ENCODE measurements at places on chromosomes 11 and 22.
A peak's percentile ranks its signal among the peaks of the same experiment; 100 is the strongest.

DNA sequence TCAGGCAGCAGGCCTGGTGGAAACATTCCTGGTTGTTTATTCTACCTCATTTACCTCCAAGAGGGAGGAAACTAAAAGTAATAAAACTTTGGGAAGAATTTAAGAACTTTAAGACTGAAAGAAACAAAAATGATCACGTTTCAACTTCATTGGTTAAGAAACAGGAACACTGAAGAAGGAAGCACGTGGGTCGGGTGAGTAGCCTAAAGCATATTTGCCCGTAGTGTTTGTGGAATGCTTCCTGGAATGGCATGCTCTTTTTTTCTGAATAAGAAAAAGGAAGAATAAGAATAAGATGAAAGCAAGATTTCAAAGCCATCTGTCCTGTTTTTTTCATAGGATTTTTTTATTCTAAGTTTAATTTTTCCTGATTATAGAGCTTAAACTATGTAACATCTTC is 83.1 kb downstream of the WNT11 start:
- DNase-seq = no peak

DNA sequence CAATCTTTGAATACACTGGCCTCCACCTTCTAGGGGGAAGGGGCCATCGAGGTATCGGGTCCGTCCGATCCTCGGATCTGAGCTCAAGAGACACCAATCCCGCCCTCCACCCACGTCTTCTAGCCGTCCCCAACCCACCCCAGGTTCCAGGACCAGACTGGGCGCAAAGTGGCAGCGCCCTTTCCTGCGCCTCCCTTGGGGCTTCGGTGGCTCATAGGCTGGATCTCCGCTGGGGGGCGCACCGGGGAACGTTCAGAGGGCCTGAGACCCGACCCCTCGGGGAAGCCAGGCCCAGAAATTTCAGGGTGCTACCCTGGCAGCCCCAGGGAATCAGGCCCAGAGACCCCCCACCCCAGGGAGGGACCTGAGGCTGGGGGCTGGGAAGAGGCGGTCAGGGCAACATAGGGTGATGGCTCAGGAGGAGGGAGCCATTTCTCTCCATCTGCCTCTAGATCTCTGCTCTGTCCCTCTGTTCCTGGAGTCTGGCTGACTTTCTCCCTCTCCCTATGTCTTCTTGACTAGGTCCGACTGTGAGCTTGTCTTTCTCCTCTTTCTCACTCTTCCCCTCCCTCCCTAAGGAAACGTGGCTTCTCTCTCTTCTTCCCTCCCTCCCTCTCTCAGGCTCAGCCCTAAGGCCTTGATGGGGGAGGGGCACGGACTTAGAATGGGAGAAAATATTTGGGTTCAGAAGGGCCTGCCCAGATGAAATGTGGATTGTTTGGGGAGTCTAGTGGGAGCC is 1.1 kb downstream of the CREB3L1 start:
- DNase-seq = no peak

- DNase-seq = no peak
Observed at GRCh38 chr22:43511276-43511910, 99.6 kb downstream of the MPPED1 start.

GRCh38 chr11:20211691-20212090 is 51.4 kb upstream of the DBX1 start:
- DNase-seq = peak; percentile 62

DNA sequence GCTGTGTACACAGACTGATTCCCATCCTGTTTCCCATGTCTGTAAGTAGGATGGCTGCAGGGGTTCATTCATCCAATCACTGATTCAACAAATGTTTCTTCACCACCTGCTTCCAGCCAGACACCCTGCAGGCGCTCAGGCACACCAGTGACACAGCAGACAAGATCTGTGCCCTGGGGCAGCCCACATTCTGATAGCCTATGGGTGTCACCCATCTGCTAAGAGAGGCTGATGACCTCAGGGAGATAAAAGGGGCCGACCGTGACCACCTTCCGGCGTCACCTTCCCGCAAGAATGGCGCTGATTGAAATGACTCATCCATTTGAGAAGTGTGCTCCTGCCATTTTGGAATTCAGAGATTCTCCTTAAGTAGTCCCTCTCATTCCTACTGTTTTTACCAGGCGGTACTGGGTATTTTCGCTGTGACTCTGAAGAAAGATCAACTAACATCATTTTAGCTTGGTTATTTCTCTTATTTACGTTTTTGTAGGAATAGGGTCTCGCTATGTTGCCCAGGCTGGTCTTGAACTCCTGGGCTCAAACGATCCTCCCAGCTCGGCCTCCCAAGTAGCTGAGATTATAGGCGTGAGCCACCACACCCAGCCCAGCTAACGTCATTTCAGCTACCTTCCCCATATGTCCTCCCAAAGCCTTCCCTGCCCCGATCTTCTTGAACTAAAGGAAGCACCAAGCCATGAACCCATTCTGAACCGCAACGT is 73.2 kb upstream of the BID start:
- peak; percentile 56 for DNase-seq

DNA sequence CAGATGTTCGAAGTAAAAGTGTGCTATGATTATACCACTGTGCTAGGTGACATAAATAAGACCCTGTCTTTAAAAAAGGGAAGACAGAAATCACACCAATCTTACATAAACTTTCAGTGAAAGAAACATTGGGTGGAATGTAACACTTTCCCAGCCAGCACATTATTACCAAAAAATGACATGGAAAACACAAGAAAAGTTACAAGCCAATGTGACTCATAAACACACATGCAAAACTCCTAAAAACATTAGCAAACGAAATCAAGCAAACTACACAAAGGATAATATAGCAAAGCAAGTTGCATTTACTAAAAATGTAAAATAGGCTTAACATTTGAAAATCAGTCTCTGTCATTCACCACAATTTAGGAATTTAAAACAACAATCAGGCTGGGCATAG is 47.0 kb downstream of the SBF2 start:
- DNase-seq = no peak

DNA sequence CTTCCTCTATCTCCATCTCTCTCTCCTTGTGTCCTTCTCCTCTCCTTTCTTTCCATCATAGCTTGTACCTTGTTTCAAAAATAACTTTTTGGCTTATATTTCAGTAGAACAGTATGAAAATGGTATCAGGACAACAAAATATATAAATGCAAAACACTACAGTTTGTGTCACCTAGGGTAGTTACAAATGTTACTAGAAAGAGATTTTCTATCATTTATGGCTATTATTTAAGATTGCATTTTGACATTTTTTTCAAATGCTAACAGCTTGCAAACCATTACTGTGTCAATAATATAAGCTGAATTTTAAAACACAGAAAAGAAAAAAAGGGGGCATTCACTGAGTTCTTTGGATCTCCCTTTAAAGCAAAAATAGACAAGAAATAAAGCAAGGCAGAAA is 392.3 kb upstream of the LRRC4C start:
- no peak for DNase-seq

GRCh38 chr11:76560219-76560618 is 110.3 kb downstream of the LRRC32 start:
- no peak for DNase-seq

DNA sequence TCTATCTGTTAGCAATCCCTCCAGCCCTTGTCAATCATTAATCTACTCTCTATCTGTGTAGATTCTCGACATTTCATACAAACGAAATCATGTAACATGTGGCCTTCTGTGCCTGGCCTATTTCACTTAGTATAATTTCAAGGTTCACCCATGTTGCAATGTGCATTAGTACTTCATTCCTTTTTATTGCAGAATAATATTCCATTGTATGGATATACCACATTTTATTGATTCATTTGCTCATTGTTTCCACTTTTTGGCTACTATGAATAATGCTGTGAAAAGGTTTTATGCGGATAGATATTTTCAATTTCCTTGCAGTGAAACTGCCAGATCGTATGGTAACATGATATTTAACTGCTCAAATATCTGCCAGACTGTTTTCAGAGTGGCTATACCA is 100.1 kb downstream of the MIAT start:
- DNase-seq = peak; percentile 9

- DNase-seq = peak; percentile 77
Observed at GRCh38 chr11:48088682-48089050, 108.3 kb downstream of the PTPRJ start.

DNA sequence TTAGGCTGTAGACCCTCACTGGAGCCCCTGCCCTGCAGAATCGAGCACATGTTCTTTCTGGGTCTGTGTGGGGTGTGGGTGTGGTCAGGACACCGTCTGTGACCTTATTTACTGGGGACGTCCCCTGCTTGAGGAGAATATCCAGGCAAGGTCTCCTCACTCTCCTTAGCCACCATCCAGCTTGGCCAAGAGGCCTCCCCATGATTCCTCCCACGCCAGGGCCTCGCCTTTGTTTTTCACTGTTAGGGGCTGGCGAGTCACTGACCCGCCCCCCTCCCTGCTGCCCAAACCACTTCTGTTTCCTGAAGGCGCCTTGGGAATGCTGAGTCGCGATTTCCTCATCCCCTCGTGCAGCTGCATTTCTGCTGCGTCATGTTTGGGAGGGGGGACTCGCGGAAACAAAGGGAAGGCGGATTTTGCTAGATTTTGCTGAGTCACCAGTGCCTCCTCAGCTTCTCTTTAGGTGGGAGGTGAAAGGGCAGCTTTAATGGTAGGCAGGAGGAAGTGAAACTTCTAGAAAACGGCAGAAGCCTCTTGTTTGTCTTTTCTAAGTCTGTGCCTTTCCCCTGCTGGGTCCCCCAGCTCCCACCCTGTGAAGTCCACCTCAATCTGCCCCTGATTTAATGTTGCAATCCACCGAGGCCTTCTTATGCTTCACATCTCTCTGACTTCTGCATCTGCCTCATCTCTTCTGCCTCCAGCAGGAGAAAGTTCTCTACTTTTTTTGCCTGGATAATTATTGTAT is 4.0 kb upstream of the HMOX1 start:
- DNase-seq = peak; percentile 84

GRCh38 chr11:84250834-84251613 is 964.9 kb upstream of the CCDC90B start:
- DNase-seq = no peak

GRCh38 chr11:95291946-95292345 is 60.9 kb upstream of the SESN3 start:
- DNase-seq = no peak

GRCh38 chr22:46044621-46045458 is 67.9 kb upstream of the WNT7B start:
- DNase-seq = no peak

Data from NCI-H2171 treated with DMSO at 0.1 percent for 48 hours (cell line).